ENCODE measurements at places on chromosomes 2 and 18.

DNA sequence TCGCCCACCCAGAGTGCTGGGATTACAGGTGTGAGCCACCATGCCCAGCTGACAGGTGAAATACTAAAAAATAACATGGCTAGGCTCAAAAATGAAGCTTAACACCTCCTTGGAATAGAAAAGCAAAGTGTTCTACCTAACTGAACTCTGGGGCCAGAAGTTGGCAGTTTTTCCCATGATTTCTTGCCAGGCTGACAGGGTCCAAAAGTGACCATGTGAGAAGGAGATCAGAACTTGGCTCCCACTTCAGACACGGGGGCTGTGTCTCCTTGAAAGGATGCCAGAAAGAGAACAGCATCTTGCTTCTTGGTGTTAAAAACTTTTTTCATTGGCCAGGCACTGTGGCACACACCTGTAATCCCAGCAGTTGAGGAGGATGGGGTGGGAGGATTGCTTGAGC is 47.0 kb downstream of the BMPR2 start:
- H3K27ac ChIP-seq: no peak overlapping the region
- H3K4me1 ChIP-seq: peaks cover 6% of the 10 kb centered on the region
- H3K27me3 ChIP-seq: no peaks in the 10 kb centered on the region
- no peak overlapping the region for H3K4me3 ChIP-seq

DNA sequence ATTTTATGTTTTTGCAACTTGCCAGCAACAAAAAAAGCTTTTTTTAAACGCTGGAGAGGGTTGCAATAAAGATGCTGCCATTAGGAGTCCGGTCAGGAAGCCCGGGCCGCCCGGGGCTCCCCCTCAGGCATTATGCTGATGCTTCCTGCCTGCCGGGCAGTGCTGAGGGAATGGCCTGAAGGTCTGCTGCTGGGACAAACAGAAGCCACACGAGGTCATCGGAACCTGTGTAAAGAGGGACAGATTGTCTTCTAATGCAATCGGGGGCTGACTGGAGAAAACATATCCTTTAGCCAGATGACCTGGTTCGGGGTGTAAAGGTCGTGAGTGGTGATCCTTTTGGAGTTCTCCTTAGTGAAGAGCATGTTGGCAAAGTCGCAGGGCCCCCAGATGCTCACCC is 2.3 kb downstream of the IMPA2 start:
- H3K27ac ChIP-seq: no peak overlapping the region
- no peaks in the 10 kb centered on the region for H3K36me3 ChIP-seq
- H3K4me3 ChIP-seq: no peak overlapping the region
- no peak for DNase-seq
- no peaks in the 10 kb centered on the region for H3K27me3 ChIP-seq

- peaks cover 9% of the 10 kb centered on the region for H3K27me3 ChIP-seq
- DNase-seq: no peak
- no peak overlapping the region for H3K4me3 ChIP-seq
Observed at GRCh38 chr18:37570336-37570930, 4.8 kb upstream of the CELF4 start.

GRCh38 chr2:150303281-150303680 is 184.2 kb downstream of the RND3 start:
- DNase-seq: no peak
- no peaks in the 10 kb centered on the region for H3K27me3 ChIP-seq
- peaks cover 2% of the 10 kb centered on the region for H3K36me3 ChIP-seq
- no peak overlapping the region for H3K27ac ChIP-seq

DNA sequence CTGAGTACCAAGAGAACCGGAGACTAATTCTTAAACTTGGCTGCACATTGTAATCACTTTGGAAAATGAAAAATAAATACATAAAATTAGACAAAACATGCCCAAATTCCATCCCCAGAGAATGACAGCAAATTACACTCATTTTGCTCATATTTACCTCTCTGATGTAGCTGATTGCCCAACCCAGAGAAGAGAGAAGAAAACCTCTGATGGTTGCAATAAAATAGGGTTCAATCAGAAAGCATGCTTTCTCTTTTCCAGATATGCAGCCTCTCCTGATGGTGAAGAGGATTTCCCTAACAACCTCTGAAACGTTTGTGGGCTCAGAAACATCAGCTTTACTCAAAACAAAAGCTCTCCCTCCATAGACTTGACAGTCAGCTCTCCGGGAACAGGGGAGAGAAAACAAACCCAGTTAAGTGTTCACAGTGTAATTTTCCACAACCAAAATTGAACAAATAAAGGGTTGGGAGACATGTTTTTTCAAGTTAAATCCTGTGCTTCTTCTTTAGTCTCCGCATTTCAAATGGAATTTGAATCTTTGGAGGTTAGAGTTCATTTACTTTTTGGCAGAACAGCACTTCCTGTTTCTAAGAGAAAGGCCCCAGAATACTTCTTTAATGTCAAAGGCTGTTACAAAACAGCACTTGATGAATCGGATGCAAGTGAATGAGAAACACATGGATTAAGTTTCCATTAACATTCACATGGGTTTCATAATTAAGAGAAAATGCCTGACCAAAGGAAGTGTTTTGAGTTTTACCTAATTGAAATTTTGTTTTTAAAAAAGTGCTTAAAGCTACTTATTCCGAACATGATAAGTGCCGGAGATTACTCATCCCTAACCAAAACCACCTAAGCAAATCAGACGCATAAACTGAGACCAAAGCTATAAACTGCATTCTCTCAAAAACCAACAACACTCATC is 570.1 kb upstream of the SYT4 start:
- H3K27ac ChIP-seq: peak overlapping the region; percentile 62
- no peak overlapping the region for H3K4me3 ChIP-seq
- H3K36me3 ChIP-seq: no peaks in the 10 kb centered on the region
- no peak for DNase-seq
- H3K27me3 ChIP-seq: no peaks in the 10 kb centered on the region

- no peak overlapping the region for H3K4me3 ChIP-seq
- peaks cover 5% of the 10 kb centered on the region for H3K4me1 ChIP-seq
- peak overlapping the region; percentile 99 for H3K27ac ChIP-seq
- H3K36me3 ChIP-seq: no peaks in the 10 kb centered on the region
- DNase-seq: peak; percentile 56
- no peaks in the 10 kb centered on the region for H3K27me3 ChIP-seq
Observed at GRCh38 chr2:237324837-237325236, 89.1 kb downstream of the COL6A3 start.

DNA sequence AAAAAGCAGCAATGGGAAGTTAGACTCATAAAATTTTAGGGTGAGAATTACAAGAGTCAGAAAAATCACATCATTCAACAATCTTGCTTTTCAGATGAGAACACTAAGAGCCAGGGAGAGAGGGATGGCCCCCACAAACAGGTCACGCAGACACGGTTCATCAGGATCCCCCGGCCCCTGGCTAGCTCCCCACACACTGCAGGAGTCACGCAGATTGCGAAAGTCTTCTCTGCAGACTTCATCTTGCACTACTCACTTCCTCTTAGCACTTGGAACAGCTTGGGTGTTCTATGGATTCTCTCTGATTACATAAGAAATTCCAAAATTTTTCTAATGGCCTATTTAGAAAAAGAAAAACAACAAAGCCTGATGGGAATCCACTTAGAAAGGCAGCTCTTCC is 21.6 kb upstream of the SULT1C2 start:
- no peaks in the 10 kb centered on the region for H3K36me3 ChIP-seq
- no peaks in the 10 kb centered on the region for H3K27me3 ChIP-seq
- peak; percentile 24 for DNase-seq
- H3K4me1 ChIP-seq: no peaks in the 10 kb centered on the region

DNA sequence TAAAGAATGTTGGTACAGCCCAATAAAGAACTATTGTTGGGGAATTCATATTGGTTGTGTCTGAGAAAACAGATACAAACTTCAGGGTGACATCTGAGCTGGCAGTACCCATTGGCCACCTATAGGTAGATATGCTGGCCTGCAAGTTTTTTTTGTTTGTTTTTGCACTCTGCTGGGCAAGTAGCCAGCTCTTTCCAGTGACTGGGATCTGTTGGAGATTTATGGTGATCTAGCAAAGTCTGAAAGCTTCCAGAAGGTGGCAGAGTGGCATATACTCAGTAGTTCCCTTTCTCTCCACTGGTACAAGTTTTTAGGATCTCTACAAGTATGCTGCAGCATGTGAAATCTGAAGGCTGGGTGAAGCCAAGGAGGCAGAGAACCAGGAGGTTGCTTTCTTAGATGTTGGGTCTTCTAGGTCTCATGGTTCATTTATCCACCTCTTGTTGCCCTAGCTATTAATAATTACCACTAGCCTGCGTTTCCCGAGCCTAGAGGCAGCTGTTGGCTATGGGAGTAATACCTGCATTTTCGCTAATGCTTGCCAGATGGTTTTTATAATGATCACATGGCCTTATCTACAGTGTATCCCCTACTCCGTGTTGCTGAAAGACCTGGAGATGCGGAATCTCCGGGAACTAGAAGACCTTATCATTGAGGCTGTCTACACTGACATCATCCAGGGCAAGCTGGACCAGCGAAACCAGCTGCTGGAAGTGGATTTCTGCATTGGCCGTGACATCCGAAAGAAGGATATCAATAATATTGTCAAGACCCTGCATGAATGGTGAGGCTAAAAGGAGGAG is 9.5 kb downstream of the COPS7B start:
- H3K27ac ChIP-seq: no peak overlapping the region
- DNase-seq: no peak
- H3K4me1 ChIP-seq: no peaks in the 10 kb centered on the region
- H3K4me3 ChIP-seq: no peak overlapping the region
- no peaks in the 10 kb centered on the region for H3K27me3 ChIP-seq

DNA sequence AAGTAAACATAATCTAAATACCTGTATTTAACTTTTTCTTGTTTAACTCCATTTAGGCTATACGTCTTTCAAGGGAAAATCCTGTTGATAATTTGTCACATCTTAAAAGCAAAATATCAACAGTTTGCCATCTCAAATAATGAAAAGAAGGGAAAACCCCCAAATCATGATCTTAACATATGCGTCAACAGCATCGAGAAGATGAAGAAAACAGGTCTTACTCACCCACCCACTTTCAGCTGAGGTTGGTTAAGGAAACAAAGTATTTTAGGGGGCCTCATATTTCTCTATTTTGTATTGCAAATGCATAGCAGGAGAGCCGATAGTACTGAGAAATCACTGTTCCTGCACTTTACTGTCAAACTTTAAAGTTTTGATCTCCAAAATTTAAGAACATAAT is 143.1 kb upstream of the COPS8 start:
- no peak overlapping the region for H3K4me3 ChIP-seq
- DNase-seq: no peak
- H3K36me3 ChIP-seq: no peaks in the 10 kb centered on the region
- H3K27ac ChIP-seq: no peak overlapping the region

DNA sequence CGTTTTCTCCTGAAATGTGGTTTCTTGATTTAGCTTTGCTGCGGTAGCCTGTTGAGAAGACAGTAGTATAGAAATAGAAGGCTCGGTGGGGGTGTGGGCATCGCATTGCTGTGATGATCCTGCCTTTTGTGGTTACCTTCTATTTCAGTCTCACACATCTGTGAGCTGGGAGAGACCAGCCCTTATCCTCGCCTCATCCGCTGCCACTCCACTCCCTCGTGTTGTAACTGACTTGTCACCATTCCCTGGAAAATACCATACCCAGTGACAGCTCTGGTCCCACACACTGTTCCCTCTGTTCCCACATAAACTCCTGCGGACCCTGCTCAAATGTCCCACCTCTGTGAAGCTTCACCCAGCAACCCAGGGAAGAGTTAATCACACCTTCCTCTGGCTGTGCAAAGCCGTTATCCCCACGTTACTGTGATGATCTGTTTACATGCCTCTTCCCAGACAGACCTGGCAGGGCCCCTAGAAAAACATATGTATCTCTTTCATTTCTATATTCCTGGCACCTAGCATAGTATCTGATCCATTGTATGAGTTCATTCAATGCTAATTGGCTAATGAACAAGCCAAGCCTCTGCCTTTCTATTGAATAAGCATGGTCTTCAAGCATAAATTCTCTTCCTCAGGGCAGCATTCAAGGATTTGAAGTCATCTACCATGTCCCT is 114.6 kb downstream of the MAPK4 start:
- no peaks in the 10 kb centered on the region for H3K36me3 ChIP-seq
- no peak overlapping the region for H3K4me3 ChIP-seq
- no peak overlapping the region for H3K27ac ChIP-seq

DNA sequence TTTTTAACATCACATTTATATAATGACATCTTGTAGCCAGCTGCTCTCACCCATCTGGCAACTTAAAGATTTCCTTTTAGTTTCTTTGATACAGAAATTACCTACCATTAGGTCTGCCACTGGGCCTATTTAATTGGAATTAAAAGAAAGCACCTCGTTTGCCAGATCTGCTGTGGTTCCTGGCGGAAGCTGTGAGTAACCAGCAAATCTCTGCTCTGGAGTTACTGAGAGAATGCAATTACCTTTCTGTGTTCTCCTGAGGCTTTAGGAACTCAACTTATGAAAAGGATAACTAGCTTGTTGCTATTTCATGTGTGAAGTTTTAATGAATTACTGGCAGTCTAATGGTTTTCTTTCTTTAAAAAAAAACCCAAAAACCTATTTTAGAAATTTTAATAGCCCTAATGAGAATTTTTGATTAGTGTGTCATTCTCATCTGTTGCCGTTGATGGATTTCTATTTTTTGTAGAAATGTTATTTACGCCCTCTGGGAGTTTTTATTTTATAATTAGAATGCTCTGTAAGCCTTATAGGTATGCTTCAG is 69.7 kb upstream of the LYPD6B start:
- H3K27ac ChIP-seq: no peak overlapping the region
- DNase-seq: no peak
- H3K4me3 ChIP-seq: no peak overlapping the region
- no peaks in the 10 kb centered on the region for H3K36me3 ChIP-seq
- no peaks in the 10 kb centered on the region for H3K4me1 ChIP-seq

GRCh38 chr2:53130441-53130943 is 637.1 kb upstream of the CHAC2 start:
- DNase-seq: no peak
- no peak overlapping the region for H3K27ac ChIP-seq
- no peaks in the 10 kb centered on the region for H3K36me3 ChIP-seq
- H3K4me3 ChIP-seq: no peak overlapping the region

DNA sequence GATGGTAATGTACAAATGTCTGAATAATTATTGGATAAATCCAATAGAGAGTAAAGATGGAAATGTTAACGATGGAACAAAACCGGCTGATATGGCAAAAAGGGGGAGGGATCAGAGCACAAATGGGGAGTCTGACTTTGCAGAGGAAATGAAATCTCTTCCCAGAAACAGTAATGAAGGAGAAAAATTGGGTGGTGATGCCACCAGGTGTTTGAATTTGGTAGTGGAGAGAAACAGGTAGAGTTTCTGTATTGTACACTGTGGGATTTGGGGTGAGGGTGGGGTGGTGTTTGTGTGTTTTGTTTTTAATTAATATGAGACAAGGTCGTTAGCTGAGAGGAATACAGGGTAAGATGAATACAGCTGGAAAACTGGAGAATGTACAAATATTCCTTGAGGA is 20.4 kb upstream of the XDH start:
- no peaks in the 10 kb centered on the region for H3K36me3 ChIP-seq
- H3K4me1 ChIP-seq: no peaks in the 10 kb centered on the region
- no peak overlapping the region for H3K4me3 ChIP-seq

GRCh38 chr2:212644195-212644837 is 105.7 kb upstream of the ERBB4 start:
- no peaks in the 10 kb centered on the region for H3K36me3 ChIP-seq
- no peak overlapping the region for H3K4me3 ChIP-seq
- H3K27ac ChIP-seq: no peak overlapping the region
- H3K4me1 ChIP-seq: no peaks in the 10 kb centered on the region
- DNase-seq: no peak
- H3K27me3 ChIP-seq: no peaks in the 10 kb centered on the region

- H3K27ac ChIP-seq: no peak overlapping the region
- no peak for DNase-seq
- no peaks in the 10 kb centered on the region for H3K27me3 ChIP-seq
- H3K4me3 ChIP-seq: no peak overlapping the region
- no peaks in the 10 kb centered on the region for H3K4me1 ChIP-seq
- H3K36me3 ChIP-seq: no peaks in the 10 kb centered on the region
Observed at GRCh38 chr2:224286923-224287322, 115.0 kb downstream of the FAM124B start.
